Mesenteric fat pad (tissue), 1 donor: ENCODE measurements at places on chromosomes 6 and 20.

DNA sequence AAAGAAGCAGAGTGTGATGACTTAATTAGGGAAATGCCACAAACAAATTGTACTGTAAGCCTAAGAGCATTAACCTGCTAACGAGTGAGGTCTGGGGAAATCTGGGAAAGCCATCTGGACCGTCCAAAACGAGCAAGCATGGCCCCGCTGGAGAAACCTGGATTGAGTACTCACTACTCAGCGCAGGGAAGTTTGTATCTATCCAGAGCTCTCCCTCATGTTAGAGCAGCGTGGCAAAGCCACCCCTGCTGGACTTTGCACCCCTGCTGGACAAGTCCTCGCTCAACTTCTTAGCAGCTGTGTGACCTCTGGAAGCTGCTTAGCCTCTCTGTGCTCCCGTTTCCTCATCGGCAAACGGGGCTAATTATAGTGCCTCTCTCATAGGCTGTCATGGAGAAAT, 37.3 kb downstream of the PSMG4 start:
- DNase-seq = peak; percentile 49

DNA sequence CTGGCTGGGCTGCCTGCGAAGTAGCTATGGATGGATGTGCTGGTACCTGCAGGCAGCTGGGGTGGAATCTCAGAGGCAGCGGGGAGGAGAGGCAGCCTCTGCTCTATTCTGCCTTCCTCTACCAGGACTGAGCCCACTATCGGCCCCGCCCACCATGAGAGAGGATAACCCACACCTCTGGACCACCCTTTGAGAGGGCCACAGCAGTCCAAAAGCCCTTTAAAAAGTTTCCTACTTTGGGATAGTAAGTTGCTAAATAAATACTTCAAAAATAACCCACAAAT, 36.1 kb downstream of the EZR start:
- no peak for DNase-seq

DNA sequence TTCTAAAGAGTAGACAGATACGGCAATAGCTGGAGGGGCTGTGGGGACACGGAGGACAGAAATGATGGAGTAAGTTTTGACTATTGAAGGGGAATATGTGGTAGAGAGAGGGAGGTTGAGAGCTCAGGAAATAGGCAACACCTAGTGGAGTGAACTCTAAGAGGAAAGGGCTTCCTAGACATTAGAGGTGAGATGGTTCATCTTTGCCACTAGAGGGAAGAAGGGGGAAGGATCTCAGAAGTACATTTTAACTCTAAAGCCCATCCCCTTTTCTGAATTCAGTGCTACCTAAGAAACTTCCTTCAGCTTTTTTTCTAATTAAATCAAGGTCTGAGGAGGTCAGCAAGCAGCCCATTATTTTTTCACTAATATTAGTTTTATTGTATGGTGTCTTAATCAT, 689.4 kb upstream of the MAP3K7 start:
- DNase-seq = no peak

DNA sequence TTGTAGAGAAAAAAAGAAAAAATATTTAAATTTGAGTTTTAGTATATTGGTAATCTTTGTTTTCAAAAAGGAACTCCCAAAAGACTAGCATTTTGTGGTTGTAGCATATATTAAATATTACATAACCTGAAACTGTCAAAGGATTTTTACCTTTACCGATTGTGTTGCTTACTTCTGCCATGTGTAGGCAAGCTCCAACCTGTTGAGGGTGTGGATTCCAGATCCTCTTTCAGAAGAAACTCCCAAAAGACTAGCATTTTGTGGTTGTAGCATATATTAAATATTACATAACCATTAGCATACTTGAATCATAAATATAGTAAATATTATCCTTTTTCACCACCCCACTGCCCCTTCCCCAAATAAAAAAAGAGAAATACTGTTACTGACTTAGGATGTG, 3.2 kb downstream of the DSE start:
- no peak for DNase-seq

GRCh38 chr6:55069132-55069781, 105.1 kb upstream of the HCRTR2 start:
- DNase-seq = no peak

DNA sequence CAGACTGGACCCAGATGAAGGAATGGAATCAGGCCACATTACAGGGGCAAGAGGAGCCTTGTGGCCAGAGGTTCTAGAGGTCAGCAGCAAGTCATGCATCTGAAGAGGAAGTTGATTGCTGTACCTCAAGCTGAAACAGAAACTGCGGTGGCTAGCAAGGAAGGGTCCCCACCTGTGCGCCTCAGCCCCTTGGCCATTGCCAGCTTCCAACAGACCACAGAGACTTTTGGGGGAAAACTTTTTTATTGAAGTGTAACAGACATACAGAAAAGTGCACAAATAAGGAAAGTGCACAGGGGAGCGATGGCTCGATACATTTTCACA, 26.8 kb upstream of the SLC9A8 start:
- no peak for DNase-seq

- no peak for DNase-seq
These were observed 148.5 kb downstream of the FOXC1 start for GRCh38 chr6:1758076-1758679.

DNA sequence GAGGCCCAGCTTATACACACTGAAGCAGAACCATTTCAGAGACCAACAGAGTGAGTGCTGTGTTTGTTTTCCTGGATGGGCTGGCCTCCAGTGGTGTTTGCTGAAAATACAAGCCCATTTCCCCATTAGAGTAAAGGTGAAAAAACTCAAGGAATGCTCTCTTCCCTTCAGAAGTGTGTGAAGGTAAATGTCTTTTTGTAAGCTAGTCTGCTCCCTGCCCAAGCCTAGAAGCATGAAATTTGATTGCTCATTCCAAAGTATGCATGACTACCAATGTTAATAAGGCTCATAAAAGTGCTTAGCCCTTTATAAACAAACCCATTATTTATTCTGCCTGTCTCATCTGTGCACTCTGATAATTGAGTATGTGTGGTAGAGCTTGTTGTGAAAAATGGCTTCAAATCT, 59.1 kb downstream of the ADGRF1 start:
- DNase-seq = no peak

DNA sequence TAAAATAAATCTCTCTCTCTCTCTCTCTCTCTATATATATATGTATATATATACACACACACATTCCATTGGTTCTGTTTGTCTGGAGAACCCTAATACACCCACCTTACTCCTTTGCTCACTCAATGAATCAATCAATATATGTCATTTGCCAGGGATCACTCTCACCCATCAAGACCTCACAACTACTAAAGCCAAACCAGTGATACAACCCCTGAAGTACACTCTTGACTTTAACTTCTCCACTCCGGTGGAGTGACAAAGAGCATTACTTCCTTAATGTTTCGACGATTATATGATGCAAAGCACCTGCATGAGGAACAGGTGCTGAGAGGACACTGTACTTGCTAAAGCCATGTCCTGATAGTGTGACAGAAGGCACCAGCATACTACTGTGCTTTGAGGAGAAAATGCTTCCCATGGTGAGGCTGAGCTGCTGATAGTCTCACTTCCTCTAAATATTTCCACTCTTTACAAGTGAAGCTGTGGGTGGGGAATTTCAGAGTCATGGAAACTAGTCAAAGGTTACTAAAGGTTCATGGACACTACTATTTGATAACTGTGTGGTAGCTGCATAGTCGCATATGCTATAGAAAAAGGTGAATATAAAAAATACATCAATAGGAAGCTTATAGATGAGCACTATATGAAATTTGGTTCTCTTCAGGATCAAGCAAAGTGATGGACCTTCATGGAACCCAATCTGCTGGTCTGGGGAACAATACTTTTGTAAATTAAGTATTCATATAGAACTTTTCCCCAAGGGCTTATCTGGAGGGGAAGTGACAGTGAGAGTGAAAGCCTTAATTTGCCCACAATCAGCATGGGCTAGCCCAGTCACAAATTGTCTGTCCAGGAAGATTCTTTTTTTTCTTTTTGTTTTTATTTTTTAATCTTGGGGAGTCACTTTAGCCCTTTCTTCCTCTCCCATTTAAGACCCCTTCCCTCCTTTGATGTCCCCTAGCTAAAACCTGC, 141.9 kb upstream of the NEDD9 start:
- DNase-seq = no peak

DNA sequence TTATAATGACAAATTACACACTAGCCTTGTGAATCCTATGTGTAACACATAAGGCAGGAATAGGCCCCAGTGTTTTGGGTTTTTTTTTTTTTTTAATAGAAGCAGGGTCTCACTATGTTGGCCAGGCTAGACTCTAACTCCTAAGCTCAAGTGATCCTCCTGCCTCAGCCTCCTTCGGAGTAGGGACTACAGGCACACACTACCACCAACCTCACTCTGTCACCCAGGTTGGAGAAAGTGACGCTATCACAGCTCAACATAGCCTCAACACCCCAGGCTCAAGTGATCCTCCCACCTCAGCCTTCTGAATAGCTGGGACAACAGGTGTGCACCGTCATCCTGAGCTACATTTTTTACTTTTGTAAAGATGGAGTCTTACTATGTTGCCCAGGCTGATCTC, 205.8 kb upstream of the RREB1 start:
- no peak for DNase-seq

DNA sequence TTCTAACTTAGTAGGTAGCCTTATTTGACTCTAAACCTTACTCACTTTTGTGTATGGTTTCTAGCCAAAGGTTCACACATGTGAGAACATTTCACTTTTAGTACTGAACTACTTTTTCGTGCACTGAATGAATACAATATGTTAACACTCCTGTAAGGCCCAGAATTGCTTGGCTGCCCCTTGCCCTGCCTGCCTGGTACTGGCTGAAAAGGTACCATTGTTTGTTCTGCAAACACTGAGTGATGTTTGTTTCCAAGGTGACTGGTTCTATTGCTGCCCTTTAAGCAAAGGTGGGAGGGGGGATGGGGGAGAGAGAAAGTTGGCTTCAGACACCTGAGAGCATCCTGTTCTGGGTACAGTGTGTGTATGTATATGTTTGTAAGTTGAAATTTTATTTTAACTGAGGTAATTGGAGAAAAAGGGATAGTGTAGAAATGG, 31.2 kb downstream of the RREB1 start:
- DNase-seq = no peak

- DNase-seq = no peak
These were observed 954.3 kb downstream of the KIF16B start for GRCh38 chr20:15618912-15619311.

DNA sequence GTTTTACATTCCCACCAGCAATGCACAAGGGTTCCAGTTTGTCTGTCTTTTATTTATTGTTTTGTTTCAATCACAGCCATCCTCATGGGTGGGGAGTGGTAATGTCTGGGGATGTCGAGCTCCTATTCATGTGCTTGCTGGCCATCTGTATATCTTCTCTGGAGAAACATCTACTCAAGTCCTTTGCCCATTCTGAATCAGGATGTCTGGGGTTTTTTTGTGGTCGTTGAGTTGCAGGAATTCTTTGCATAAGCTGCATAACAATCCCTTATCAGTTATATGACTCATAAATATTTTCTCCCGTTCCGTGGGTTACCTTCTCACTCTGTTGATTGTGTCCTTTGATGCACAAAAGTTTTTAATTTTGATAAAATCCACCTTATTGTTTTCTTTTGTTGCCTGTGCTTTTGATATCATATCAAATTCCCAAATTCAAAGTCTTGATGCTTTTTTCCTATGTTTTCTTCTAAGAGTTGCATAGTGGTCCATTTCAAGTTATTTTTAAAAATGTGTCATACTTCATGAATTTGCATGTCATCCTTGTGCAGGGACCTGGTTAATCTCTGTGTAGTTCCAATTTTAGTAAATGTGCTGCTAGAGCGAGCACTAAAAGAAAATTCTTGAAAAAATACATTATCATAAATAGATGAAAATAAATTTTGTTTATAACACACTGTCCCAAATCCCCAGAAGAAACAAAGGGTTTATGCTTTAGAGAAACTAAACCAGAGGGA, 54.9 kb upstream of the PDE10A start:
- DNase-seq = no peak

DNA sequence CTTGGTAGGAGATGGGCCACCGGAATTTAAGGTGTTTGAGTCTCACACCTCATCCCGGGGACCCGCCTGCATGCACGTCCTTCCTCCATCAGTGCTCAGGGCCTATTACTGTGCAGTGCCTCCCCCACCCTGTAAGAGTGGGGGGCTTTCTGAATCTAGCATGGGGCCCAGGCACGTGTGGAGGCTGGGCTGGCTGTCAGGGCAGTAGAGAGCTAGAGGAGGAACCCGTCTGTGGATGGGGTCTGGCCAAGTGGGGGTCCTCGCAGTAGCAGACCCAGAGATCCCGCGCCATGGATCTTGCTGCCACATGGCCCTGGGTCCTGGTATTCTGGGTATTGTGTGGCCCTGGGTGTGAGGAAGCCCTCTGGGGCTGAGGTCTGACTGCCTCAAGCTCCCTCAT, 42.9 kb downstream of the SRC start:
- no peak for DNase-seq

GRCh38 chr6:144149894-144150709, at the start of gene STX11:
TSS of gene STX11 (plus strand) at chr6:144150517. CDS start at chr6:144186628, 36,111 bp downstream.
- peak; percentile 94 for DNase-seq

DNA sequence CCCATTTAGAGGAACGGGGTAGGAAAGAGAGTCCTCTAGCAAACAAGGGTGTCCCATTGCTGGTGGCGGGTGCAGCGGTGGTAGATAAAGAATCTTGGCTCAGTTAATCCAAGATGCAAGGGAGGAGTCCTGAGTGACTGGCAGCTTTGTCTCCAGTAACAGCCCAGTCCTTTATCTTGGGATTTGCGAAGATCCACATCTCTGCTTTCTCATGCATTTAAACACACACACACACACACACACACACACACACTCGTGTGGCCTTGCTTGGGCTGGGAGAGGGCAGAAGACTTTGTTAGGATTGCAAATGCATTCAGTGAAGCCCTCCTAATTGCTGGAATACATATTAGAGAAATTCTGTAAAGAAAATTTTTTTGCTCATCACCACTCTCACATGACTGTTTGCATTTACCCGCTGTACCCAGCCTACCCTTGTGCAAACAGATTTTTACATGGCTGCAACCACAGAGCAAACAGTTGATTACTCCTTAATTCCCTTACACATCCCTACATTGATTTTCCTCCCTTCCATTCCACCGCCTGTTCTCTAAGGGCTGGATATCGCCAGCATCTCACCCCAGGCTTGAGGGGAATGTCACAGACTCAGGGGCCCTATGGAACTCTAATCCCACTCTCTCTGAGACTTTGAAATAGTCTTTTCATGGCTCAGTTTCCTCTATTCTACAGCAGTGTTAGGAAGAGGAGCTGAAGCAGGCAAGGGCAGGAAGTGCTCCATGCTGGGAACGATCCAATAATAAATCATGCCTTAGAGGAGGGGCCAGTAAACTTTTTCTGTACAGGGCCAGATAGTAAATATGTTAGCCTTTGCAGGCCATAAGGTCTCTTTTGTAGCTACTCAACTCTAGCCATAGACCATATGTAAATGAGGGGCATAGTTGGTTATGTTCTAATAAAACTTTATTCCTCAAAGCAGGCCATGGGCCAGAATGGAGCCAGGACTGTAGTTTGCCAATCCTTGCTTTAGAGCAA, 3.5 kb downstream of the C6orf132 start:
- no peak for DNase-seq

GRCh38 chr6:90326404-90327057, 29.9 kb upstream of the BACH2 start:
- no peak for DNase-seq

GRCh38 chr20:2816583-2817340, 598 bp downstream of the TMEM239 start:
- DNase-seq = peak; percentile 88

- no peak for DNase-seq
These were observed 19.5 kb upstream of the NFATC2 start for GRCh38 chr20:51562027-51562331.
